ENCODE measurements at places on chromosomes 12 and 14. TPM values are rescaled to one million over a fixed set of nuclear protein-coding genes. Genes with fewer than 3 reads are reported as not detected.

RHOJ gene
- total RNA-seq, result 7.8 TPM

FGF6 gene
- not detected for total RNA-seq

RNASE7 gene
- not detected for total RNA-seq

TCTN1 gene
- 11.1 TPM for total RNA-seq

ST8SIA1 gene
- not detected for total RNA-seq

GPR68 gene
- total RNA-seq, result 0.28 TPM

DNA sequence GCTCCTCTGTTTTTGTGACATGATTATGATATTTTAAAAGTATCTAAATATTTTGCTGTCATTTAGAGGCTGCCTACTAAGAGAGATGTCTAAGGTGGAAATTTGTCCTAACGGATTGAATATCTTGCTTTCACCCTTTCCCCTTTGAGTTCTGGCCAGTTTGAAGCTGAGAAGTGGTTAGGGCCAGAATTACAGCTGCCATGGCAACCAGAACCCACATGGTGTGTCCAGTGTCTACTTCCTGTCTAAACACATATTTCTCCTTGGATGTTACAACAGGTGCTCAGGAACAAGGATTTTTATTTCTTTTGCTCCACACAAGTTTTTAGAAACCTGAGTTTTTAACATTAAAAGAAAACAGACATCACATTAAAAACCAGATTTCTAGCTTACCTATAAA, 335.1 kb upstream of the OR4E1 start:
- no peak for DNase-seq

DNA sequence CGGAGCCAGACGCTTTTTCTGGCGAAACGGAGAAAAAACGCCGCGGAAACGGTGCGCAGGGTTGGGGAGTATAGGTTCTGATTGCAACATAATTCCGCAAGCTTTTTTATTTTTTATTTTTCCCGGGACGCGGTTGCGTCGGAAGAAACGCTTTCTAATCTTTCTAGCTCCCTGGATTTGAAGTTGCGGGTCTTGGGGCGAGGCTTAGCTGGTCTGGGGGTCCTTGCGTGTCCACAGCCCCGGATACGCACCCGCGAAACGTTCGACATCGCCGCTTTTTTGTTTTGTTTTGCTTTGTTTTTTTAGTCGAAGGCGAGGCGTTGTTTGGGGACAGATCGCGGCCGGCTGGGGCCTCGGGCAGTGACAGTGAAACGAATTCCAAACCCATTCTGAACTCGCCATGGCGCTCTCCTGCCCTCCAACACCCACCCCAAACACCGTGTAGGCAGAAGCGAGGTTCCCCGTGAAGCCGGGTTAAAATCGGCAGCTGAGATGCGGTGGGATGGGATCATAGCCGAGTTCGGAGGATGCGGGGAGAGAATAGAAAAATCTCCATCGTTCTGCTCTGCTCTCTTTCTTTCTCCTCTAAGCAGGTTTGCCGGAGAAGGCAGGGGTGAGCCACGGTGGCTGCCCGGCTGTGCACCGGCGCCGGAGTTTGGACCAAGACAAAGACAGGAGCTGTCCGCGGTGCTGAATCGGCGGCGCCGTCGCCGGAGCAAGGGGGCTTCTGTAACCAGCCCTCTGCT, 8.1 kb upstream of the LHX5 start:
- peak; percentile 20 for DNase-seq

GRCh38 chr14:22896356-22896755, 13.3 kb downstream of the REM2 start:
- no peak for DNase-seq

GRCh38 chr12:87793131-87793530, 236.1 kb downstream of the C12orf50 start:
- DNase-seq, result peak; percentile 81

DNA sequence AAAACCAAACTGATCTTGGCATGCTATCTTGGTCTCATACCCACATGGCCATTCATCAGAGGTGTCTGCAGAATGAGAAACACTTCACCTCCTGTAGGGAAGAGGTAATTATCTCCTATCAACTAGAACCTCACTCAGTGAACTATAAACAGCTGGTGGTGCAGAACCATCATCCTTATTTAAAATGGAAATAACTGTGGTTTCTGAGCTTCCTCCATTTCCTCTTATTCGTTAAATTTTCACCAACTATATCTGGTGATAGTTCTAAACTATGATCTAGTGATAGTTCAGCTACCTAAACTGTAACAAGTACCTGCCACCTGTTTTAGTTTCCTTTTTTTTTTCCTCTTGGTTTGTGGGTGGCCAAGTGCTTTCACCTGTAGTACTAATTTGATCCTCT, 218.5 kb downstream of the FUT8 start:
- no peak for DNase-seq

DNA sequence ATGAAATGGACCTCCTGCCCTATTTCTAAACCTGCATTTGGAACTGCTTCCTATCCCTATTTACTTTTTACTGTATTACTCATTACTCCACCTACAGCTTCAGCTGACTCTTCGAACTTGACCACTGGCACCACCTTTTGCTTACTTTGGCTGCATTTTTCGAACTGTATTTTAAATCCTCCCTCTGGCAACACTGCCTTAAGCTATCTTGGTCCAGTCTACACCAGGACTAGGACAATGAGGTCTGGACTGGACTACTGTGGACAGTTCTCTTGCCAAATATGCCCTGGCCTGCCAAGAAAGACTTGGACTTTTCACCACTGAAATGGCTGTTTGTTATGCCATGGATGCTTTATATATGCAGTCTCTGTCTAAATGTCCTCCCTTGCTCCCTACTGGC, 328.1 kb downstream of the BTG1 start:
- DNase-seq, result no peak

DNA sequence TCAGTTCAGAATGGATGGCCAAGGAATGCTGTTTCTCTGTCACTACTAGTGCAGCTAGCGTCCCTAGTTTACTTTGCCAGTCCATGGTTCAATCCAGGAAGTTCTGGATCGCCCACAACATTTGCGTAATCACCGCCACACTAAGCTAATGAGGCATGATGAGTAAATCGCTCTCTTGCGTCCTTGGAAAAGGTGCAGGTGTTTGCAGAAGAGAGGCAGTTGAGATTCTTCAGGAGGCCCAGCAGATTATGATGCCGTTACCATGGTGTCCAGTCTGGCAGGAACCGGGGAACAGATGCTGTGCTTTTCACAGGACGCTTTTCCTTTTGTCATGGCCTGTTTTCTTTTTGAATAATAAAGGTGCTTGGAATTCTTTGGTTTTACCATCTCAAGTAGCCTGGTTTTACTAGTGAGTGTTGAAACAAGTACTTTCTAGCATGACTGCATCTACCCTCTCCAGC, 9.0 kb downstream of the TPH2 start:
- peak; percentile 86 for DNase-seq

DNA sequence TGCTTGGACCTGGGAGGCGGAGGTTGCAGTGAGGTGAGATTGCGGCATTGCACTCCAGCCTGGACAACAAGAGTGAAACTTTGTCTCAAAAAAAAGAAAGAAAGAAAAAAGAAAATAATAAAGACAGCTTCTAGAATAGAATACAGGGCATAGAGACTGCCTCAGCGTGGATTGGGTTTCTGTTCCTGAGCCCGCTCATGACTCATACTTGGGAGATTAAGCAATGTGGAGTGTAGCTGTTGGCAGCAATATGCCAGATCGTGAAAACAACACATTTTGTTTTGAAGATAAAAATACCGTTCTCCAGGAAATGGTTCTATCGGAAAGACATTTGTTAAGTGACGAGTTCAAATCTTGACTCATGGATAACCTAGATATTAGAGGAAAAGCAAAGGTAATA, 67.2 kb downstream of the GLT1D1 start:
- no peak for DNase-seq

DNA sequence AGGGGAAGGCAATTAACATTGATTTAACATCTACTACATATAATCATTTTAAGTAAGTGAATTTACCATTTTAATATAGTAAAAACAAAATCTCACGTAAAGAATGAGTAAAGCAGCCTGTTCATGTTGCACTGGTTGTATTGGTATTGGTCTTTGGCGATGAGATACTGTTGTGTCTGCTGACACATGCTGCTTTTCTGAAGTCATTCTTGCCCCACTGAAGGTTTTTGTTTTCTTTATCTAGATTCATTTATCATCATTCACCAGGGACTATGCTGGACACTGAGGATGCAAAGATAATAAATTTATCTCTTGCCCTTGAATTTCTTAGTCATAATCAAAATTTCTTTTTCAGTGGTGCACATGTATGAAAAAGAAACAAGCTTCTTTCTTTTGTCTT, 246.2 kb upstream of the NPAS3 start:
- DNase-seq, result no peak

DNA sequence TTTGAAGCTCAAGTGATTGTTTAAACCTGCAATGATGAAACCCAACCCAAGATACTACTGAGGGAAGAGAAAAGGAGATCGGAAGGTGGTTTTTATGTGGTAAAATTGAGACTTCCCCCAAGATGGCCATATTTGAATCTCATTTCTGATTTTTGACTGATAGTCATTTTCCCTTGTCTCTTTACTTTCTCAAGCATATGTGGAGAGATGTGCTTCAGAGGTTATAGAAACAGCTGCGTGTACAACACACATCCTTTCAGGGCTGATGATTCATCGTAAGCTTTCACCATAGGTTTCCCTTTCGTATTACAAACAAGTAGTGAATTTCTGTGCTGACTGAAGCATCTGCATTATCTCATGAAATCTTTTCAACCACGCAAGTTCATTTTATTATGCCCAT, 276.2 kb downstream of the EMP1 start:
- DNase-seq, result peak; percentile 3

- DNase-seq, result no peak
Observed at GRCh38 chr14:91258876-91259275, 14.4 kb upstream of the GPR68 start.

- peak; percentile 81 for DNase-seq
Observed at GRCh38 chr12:69388371-69388770, 28.8 kb downstream of the YEATS4 start.

DNA sequence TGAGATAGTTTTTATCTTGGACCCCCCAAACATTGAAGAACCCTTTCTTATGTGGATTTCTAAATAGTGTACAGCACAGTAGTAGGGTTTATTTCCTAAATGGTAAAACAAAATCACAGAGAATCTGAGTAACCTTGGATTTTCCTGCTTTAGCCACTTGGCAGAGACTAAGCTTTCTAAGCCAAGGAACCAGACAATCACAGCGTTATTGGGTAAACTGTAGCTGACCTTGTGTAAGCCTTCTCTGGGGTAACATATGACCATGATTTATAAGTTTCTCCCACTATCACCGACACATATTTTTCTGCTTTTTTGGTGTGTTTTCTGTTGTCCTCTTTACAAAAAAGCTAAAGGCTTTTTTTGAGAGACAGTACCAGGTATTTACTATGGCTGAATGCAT, 136.3 kb upstream of the PZP start:
- no peak for DNase-seq

Measured in IMR-90 (cell line).